NCI-H748 treated with DMSO at 0.1 percent for 48 hours (cell line): ENCODE measurements at places on chromosomes 16 and 17.

- DNase-seq: no peak
Observed at GRCh38 chr17:37081287-37081686, 132.5 kb downstream of the AATF start.

DNA sequence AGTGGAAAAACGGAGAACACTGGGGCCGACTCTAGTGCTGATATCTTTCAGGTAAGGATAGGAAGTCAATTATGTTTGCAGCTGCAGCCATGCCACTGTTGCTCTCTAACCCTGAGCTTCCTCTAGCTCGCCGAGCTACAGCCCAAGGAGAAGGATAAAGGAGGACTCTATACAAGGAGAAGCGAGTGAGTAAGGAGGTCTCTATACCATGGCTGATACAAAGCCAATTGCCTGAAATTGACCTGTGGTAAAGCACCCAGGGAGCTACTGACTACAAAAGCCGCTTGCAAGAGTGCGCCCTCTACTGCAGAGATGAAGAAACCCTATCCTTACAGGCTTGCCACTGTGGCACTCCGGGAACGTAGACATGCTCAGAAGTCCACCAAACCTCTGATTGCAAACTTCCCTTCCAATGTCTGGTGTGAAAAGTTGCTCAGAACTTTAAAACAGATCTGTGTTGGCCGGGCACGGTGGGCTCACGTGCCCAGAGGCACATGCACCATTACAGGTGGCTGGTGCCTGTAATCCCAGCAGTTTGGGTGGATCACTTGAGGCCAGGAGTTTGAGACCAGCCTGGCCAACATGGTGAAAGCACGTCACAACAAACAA, 10.8 kb upstream of the SLC46A1 start:
- DNase-seq: peak; percentile 89

DNA sequence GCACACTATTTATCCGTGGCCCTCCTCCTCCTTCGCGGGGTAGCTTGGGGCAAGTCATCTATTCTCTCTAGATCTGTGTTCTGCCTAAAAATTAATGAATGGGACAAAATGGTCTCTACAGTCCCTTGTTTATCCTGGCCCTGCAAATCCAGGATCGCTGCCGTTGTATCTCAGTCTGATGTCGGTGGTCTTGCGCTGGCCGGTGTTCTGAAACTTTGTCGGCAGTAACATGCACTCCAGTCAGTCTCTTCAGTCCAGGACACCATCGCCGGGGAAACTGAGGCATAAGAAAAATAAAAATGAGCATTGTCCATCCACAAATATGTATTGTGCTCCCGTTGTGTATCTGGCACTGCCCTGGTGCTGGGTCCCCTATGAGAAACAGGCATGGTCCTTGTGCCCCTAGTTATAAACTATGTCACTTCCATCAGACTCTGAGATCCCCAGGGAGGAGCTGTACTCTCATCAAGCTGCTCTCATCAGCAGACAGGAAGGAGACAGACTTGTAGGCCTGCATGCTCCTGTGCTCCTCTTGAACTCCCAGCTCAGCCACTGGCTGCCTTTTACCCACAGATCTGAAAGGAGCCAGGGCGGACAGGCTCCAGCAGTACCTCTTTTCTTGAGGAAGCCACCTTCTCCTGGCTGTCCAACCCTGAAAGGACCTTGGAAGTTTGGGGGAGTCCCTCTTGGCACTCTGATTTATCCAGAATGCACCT, 13.7 kb upstream of the CA4 start:
- no peak for DNase-seq

GRCh38 chr17:62704381-62704971, 77.0 kb downstream of the MRC2 start:
- DNase-seq: peak; percentile 57

GRCh38 chr17:20852239-20852989, 190.4 kb downstream of the USP22 start:
- peak; percentile 77 for DNase-seq

- no peak for DNase-seq
Observed at GRCh38 chr16:19717314-19717713, 713 bp downstream of the KNOP1 start.

DNA sequence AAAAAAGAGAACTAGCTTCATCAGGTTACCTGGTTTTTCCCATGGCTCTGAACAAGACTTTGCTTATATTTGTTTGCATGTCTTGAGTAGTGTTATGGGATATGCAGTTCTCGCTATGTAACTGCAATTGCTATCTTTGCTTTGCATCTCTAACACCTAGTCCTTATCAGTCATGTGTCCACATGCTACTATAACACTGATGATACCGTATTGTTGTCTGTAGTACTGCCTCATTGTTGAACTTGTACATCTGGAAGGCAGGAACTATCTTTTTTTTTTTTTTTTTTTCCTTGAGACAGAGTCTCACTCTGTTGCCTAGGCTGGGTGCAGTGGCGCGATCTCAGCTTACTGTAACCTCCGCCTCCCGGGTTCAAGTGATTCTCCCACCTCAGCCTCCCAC, 2.5 kb downstream of the PSME3 start:
- DNase-seq: no peak

- no peak for DNase-seq
Observed at GRCh38 chr17:19248928-19249574, 11.9 kb downstream of the EPN2 start.

DNA sequence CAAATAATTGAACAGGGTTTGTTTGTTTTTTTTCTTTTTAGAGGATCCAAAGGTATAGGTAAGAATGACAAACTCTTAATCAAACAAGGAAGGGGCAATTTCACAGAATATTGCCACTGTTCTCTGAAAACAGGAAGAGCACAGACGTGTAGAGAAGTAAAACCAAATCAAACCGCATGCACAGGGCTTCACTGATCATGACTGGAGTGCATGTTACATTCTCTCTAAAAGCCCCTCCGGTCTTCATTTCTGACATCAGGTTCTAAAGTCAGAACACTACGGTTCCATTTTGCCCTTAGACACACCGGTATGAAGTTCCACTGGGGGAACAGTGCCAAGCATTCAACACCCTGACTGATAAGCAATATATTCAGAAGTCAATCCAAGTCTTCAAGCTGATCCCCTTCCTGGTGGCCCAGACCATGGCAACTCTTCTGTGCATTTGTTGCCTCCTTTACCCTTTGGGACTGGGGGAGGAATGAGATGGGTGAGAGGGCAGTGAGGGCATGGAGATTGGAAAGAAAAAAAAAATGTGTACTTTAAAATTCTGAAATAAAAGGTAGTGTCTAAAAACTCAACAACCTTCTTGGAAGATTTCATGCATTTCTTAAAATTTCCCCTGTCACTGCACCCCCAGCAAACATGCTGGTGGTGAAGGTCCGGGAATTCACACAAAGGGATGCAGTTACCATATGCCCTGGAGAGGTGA, 1.4 kb downstream of the MMD start:
- DNase-seq: no peak

DNA sequence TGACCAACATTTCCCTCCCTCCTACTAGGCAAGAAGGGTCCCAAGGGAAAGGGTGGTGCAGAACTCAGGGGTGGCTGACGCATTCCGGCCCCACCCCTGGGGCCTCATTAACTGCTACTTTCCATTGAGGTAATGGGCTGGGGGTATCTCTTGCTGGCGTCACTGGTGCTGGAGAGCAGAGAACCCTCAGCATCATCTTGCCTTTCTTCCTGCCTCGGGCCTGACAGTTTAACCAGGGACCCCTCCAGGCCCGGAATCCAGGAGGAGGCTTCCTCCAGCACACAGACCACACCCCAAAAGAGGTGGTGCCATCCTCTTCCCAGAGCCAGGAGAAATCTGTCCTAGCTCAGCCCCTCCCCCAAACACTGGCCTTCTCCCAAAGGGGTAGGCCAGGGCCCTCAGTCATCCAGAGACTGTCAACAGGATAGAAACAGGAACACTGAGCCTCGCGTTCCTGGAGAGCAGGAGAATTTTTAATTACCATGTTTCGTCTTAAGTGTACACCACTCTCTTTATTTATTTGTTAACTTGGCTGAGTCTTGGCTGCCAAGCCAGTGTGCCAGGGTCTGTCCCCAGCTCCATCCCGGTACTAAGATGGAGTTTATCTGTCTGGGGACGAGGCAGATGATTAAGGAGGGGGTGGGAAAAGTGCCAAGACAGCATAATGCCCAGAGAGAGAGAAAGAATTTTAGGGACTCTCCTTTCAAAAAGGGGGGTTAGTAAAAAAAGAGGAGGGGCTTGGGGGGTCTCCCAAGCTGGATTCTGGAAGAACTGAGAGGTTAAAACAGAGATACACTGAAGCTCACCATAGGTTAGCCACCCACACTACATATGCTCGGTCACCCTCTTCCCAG, 5.1 kb downstream of the ETV4 start:
- no peak for DNase-seq

DNA sequence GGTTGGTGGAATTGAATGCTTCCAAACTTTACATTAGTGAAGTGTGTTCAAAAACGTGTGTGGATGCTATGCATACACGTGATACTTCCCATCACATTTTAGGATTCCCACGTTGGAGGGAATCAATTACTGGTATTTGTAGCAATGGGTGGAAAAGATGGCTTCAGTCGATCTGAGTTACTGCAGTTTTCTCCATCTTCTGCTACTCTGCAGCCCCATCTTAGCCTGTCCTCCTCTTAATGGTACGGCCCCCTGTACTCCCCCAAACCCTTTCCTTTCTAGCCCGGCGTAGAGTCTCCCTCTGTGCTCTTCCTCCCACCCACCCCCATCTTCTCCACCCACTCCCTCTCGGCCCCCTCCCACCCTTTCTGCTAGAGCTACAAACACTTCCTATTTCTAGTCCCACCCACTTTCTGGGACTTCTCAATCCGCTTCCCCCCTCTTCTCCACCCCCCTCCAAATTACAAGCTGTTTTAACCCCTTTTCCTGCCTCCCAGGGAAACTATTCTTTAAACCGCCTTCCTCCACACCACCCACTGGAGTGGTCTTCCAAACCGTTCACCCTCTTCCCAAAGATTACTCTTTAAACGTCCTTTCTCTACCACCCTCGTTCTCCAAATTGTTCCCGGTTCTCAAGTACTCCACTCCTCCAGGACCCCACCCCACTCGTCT, 1.1 kb downstream of the CHTF8 start:
- no peak for DNase-seq

DNA sequence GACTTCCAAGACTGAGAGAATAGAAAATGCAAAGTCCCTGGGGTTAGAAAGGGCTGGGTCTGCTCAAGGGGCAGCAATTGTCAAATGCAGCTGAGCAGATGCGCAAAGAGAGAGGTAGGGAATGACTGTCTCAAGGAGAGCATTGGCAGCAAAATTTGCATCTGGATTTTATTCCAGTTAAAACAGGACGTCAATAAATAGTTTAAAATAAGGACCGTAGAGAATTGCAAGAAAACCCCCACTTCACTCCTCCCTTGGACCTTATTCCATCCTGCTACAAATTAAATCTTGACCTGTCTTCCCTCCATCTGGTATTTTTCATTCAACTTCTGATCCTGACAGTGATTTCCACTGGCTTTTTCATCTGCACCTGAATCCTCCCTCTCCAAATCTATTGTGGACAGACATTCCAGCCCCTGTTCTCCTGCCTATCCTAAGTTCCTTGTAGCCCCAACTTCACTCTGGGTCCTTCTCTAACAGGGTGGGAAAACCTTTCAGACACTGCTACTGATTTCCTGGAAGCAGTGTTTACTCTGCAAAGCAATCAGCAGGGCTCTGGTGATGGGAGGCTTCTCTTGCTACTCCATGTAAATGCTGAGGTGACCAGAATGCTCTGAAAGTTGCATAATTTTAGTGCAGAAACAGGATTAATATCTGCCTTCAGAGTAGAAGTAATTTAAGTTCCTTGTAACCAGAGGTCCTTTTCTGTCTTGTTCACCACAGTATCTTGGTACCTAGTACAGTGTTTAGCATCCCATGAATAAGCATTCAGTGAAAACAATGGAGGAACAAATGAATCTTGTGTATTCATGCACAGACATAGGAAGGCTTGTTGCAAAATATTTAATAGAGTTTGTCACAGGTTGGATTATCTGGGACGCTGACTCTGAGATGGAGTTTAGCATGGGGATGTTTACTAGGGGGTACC, 79.2 kb downstream of the CDH11 start:
- DNase-seq: no peak

GRCh38 chr16:66309-67182, 5.9 kb downstream of the RHBDF1 start:
- DNase-seq: no peak

DNA sequence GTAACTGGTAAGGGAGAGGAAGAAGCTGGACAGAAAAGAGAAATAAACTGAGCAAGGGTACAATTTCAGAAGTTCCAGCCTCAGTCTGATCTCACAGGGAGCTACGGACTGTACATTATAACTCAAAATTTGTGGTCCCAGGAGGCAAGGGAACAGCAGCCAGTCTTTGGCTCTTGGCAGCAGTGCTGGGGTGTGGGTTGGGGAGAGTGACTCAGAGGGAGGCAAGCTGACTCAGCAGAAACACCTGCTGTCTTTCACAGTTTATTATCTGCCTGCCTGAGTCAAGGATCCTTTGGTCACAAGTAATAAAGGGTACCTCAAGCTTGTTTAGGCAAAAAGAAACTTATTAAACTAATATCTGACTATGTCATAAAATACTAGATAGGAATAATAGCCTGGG, 73.5 kb upstream of the KIF2B start:
- DNase-seq: no peak

GRCh38 chr17:34135841-34136240, 119.2 kb upstream of the CCL2 start:
- DNase-seq: peak; percentile 57

DNA sequence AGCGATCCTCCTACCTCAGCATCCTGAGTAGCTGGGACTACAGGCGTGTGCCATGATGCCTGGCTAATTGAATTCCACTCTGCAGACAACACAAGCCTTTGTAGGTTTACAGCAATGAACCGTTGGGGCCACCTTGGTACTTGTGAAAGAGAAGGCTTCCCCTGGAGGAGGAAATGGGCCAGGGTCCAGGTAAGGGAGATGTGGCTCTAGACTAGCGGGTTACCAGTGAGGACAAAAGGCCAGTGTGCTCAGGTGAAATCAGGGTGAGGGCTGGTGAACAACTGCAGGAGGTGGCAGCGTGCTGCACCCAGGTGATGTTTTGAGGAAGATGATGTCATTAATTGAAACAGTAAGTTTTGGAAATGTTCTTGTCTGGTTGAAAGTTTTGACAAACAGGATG, 6.7 kb downstream of the SDR42E1 start:
- no peak for DNase-seq

GRCh38 chr17:15744885-15745284, 12.8 kb downstream of the TBC1D26 start:
- DNase-seq: no peak

DNA sequence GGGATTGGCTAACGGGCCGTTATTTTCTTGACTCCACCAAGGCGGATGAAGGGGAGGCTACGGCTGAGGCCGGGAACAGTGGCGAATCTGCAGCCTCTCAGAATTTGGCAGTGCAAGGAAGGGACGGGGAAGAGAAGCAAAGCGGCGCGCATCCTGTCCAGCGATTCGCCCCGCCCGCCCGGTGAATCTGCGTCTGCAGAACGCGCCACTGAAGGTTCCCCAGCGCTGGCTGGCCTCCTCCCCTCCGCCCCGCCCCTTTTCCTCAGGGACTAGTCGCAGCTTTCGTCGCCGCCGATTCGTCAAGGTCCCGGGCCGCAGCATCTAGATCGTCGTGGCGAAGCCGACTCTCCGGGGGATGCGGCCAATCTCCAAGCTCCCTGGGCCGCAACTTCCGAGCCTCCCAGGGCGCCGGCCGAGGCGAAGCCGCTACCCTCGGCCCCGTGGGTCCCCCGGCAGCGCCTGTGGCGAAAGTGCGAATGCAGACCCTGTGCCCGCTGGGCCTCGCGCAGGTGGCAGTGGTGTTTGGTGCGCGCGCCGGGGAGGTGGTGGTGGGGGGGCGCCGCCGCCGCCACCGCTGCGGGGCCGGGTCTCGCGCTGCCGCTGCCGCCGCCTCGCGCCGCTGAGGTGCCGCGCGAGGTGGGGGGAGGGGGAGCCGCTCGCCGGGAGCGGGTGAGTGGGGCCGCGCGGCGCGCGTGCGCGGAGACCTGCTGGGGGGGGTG, at the start of gene SETD1A:
Gene SETD1A, plus strand, starts transcription at position 299 of the 719 bp plus-strand sequence. CDS start 978 bp downstream, outside the sequence.
- peak; percentile 55 for DNase-seq
